ENCODE measurements at places on chromosomes 11 and 22. TPM values are rescaled to one million over a fixed set of nuclear protein-coding genes. Genes with fewer than 3 reads are reported as not detected.
A peak's percentile ranks its signal among the peaks of the same experiment; 100 is the strongest.

DNA sequence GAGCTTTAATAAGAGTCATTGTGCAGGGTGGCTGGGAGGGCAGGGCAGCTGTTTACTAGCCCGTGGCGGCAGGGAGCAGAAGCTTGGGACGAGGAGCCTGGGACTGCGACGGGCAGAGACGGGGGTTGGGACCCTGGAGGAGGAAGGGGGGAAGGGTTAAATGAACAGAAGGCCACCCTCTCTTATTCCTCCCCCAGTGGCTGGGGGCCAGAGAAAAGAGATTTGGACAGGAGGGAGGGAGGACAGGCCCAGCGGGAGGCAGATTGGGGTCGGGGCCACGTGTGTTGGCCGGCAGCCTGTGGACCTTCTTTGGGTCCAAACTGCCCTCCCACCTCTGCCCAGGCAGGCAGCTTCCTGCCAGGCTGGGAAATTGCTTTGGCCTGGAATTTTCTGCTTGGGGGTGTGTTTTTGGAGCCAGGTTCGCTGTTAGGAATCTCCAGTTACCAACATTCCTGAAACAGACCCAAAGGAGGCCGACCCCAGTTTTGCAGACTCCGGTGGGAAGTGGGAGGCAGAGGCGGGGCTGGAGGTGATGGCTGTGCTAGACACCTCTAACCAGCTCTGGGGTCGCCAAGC is 50.2 kb downstream of the APOL3 start:
- no peaks in the 10 kb centered on the region for H3K4me1 ChIP-seq
- H3K36me3 ChIP-seq: no peaks in the 10 kb centered on the region
- H3K4me3 ChIP-seq: no peak overlapping the region

GRCh38 chr22:46085828-46086576 is 64.3 kb upstream of the PPARA start:
- no peaks in the 10 kb centered on the region for H3K27me3 ChIP-seq
- no peak for DNase-seq
- H3K4me1 ChIP-seq: no peaks in the 10 kb centered on the region

- peaks cover 7% of the 10 kb centered on the region for H3K4me1 ChIP-seq
- no peak overlapping the region for H3K4me3 ChIP-seq
- H3K27ac ChIP-seq: no peak overlapping the region
- peaks cover 7% of the 10 kb centered on the region for H3K27me3 ChIP-seq
- no peak for DNase-seq
- no peaks in the 10 kb centered on the region for H3K36me3 ChIP-seq
Observed at GRCh38 chr11:64718084-64718779, 4.8 kb downstream of the NRXN2 start.

DNA sequence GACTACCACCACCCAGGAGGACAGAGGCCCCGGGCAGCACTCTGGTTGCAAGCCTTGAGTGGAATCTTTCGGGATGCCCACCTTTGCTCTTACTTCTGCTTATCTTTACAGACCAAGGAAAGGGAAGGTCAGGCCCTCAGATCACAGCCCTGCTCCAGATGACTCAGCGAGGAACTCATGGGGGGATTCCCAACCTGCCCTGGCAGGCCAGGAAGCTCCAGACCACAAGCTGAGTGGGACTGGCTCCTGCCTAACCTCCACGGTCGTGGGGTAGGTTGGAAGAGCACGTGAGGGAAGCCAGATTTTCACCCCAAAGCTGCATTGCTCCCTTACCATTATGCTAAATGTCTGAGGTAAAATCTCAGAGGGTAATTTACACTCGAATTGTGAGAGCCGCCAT is 11.8 kb downstream of the TBC1D10A start:
- H3K36me3 ChIP-seq: peaks cover 6% of the 10 kb centered on the region
- peak; percentile 66 for DNase-seq
- H3K4me1 ChIP-seq: peaks cover 61% of the 10 kb centered on the region
- H3K27me3 ChIP-seq: no peaks in the 10 kb centered on the region
- 0 out of 2 replicates have a peak overlapping the region, but pooled peaks have one; percentile 1 for H3K4me3 ChIP-seq

GRCh38 chr11:67290801-67291200 is 1.7 kb downstream of the ANKRD13D start:
- DNase-seq: no peak
- no peaks in the 10 kb centered on the region for H3K27me3 ChIP-seq
- H3K27ac ChIP-seq: peak overlapping the region; percentile 23
- no peak overlapping the region for H3K4me3 ChIP-seq

DNA sequence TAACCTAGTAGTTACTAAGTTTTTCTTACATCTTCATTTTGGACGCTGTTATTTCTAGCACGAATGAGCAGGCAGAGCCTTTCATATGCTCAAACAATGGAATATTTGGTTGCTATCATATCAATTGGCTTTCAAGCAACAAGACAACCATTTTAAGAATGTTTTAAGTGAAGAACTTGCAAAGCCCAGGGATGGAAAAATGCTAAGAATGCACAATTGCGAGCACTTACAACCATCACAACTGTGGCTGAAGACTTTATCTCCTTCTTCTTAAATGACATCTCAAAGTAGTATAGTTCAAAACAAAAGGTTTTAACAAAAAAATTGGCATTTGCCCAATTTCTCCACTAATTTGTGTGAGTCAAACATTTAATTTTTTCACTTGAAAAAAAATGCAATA is 8.3 kb upstream of the MMP1 start:
- no peaks in the 10 kb centered on the region for H3K4me1 ChIP-seq
- H3K36me3 ChIP-seq: no peaks in the 10 kb centered on the region
- no peak overlapping the region for H3K27ac ChIP-seq
- no peak for DNase-seq

GRCh38 chr11:28860893-28861292 is 752.7 kb downstream of the METTL15 start:
- no peaks in the 10 kb centered on the region for H3K4me1 ChIP-seq
- H3K36me3 ChIP-seq: no peaks in the 10 kb centered on the region
- no peak for DNase-seq
- no peak overlapping the region for H3K4me3 ChIP-seq
- no peaks in the 10 kb centered on the region for H3K27me3 ChIP-seq

DNA sequence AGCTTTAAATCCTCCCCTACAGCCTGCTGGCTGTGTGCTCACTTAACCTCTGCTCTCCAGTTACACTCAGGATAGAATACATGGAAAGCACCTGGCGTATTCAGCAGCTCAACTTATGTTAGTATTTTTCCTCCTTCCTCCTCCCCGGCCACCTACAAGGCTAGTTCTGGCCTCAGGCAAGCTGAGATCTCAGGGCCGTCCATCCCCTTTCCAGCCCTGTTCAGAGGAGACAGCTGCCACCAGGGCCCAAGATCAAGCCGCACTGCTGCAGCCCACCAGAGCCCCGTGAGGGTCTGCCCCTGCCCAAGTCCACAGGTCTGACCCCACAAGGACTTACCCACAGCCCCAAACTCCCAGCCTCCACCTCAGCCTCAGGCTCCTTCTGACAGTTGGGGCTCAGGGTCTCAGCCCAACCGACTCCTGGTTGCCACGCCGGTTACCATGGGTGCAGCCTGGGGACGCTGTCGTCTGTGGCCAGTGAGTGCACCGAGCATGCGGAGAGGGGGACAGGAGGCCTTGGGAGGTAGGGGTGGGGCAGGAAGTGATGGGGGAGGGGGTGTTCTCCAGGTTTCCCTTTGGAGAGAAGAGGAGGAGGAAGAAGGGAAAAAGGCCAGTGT is at the start of gene C11orf16:
C11orf16 (minus strand) TSS at position 384 of the 617 bp plus-strand sequence. CDS start 639 bp downstream, outside the sequence.
- H3K36me3 ChIP-seq: no peaks in the 10 kb centered on the region
- H3K4me1 ChIP-seq: no peaks in the 10 kb centered on the region
- no peak within 1 kb of the TSS for H3K27ac ChIP-seq
- no peak within 1 kb of the TSS for H3K4me3 ChIP-seq
- no peaks in the 10 kb centered on the region for H3K27me3 ChIP-seq

GRCh38 chr11:65051398-65051858 is 6.9 kb downstream of the NAALADL1 start:
- no peaks in the 10 kb centered on the region for H3K27me3 ChIP-seq
- H3K27ac ChIP-seq: no peak overlapping the region
- no peaks in the 10 kb centered on the region for H3K36me3 ChIP-seq
- peaks cover 40% of the 10 kb centered on the region for H3K4me1 ChIP-seq
- H3K4me3 ChIP-seq: no peak overlapping the region
- DNase-seq: no peak

DNA sequence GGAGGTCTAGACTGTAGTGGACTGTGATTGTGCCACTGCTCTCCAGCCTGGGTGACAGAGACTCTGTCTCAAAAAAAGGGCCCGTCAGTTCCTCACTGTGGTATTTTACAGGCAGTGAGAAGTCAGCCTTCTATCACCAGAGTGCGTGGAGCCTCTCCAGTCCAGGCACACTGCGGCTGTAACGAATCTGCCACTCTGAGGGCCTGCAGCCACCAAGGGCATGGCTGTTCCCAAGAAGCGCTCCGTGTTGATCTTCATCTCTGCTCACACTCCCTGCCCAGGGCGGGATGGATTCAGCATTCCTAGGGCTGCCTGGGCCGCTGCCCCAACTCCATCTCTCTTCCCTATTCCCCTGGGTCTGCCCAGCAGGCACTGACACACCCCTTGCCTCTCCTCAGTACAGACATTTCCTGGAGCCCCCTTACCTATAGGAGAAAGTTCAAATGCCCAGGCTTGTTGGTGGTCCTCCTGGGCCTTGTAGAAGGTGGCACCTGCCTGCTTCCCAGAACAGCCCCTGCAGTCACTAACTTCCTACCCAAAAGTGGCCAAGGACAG is 148.4 kb downstream of the CACNA1I start:
- H3K27me3 ChIP-seq: no peaks in the 10 kb centered on the region
- no peaks in the 10 kb centered on the region for H3K4me1 ChIP-seq
- H3K36me3 ChIP-seq: no peaks in the 10 kb centered on the region
- no peak for DNase-seq
- H3K4me3 ChIP-seq: no peak overlapping the region

- no peaks in the 10 kb centered on the region for H3K36me3 ChIP-seq
- H3K27ac ChIP-seq: peak overlapping the region; percentile 0
- peaks cover 9% of the 10 kb centered on the region for H3K4me1 ChIP-seq
- no peak for DNase-seq
- no peak overlapping the region for H3K4me3 ChIP-seq
Observed at GRCh38 chr22:42860968-42861367, 3.9 kb upstream of the ARFGAP3 start.

DNA sequence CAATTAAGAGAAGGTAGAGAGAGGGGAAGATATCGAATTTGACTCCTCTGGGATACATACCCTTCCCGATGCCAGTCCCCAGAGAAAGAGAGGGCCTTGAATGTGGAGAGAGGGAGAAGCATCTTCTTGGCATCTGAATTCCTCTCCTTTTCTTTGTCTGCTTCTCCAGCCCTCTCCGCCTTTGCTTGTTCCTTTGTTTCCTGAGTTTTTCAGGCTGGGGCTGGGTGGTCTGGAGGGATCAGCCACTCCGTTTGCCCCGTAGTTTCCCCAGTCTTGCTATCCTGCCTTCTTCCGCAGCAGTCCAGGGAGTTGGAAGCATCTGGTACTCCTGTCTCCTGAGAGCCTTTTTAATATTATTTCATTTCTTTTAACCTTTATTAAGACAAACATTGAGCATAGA is 107.1 kb upstream of the CADM1 start:
- no peaks in the 10 kb centered on the region for H3K27me3 ChIP-seq
- no peaks in the 10 kb centered on the region for H3K36me3 ChIP-seq
- no peaks in the 10 kb centered on the region for H3K4me1 ChIP-seq
- DNase-seq: no peak

- H3K36me3 ChIP-seq: no peaks in the 10 kb centered on the region
- H3K4me1 ChIP-seq: peaks cover 16% of the 10 kb centered on the region
- H3K27me3 ChIP-seq: no peaks in the 10 kb centered on the region
- no peak for DNase-seq
Observed at GRCh38 chr22:20611418-20611817, 104.0 kb downstream of the MED15 start.

- no peaks in the 10 kb centered on the region for H3K27me3 ChIP-seq
- no peak overlapping the region for H3K27ac ChIP-seq
- H3K36me3 ChIP-seq: 0 out of 2 replicates have a peak, but pooled peaks cover 3% of the 10 kb centered on the region
- DNase-seq: no peak
- no peaks in the 10 kb centered on the region for H3K4me1 ChIP-seq
- no peak overlapping the region for H3K4me3 ChIP-seq
Observed at GRCh38 chr11:11288972-11289616, 64.0 kb downstream of the CSNK2A3 start.

DNA sequence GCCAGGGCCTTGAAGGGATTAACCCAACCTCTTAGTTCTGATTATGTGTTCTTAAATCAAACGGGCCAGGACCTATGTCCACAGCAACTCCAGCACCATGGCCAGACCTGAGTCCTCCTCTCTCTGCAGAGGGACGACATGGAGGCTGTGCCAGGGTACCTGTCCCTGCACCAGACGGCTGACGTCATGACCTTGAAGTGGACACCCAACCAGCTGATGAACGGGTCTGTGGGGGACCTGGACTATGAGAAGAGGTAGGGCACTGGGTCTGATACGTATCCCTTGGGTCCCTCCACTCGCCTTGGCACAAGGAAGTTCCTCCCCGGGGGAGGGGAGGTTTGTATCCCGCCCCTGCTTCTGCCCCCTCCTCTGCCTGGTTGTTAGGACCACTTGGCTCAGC is 53.6 kb downstream of the SGSM1 start:
- H3K27ac ChIP-seq: no peak overlapping the region
- H3K4me3 ChIP-seq: no peak overlapping the region
- H3K36me3 ChIP-seq: no peaks in the 10 kb centered on the region
- H3K27me3 ChIP-seq: no peaks in the 10 kb centered on the region

GRCh38 chr11:72570893-72571661 is 103.1 kb downstream of the PDE2A start:
- H3K36me3 ChIP-seq: no peaks in the 10 kb centered on the region
- peaks cover 3% of the 10 kb centered on the region for H3K27me3 ChIP-seq

GRCh38 chr22:20011123-20011992 is 5.3 kb downstream of the ARVCF start:
- no peak for DNase-seq
- H3K4me1 ChIP-seq: no peaks in the 10 kb centered on the region
- no peaks in the 10 kb centered on the region for H3K36me3 ChIP-seq
- H3K27me3 ChIP-seq: peaks cover 9% of the 10 kb centered on the region

GRCh38 chr22:29475550-29475949 is 4.5 kb upstream of the NEFH start:
- peaks cover 8% of the 10 kb centered on the region for H3K4me1 ChIP-seq
- H3K27ac ChIP-seq: no peak overlapping the region
- peak; percentile 20 for DNase-seq
- no peaks in the 10 kb centered on the region for H3K36me3 ChIP-seq
- no peaks in the 10 kb centered on the region for H3K27me3 ChIP-seq
- H3K4me3 ChIP-seq: no peak overlapping the region

The MORC2 gene
- 8.0 TPM for polyA plus RNA-seq

The EEF1G gene
- 850 TPM for polyA plus RNA-seq

The MRGPRX3 gene
- not detected for polyA plus RNA-seq

The C1QTNF5 gene
- polyA plus RNA-seq: not detected

The CCND1 gene
- 1.9 TPM for polyA plus RNA-seq

The TTLL1 gene
- polyA plus RNA-seq: 3.9 TPM
